ENCODE measurements at places on chromosomes 4 and X. TPM values are rescaled to one million over a fixed set of nuclear protein-coding genes. Genes with fewer than 3 reads are reported as not detected.

Gene PCDH7
- 0.07 TPM for total RNA-seq

Gene NAAA
- total RNA-seq: 23.6 TPM

Gene NIPAL1
- total RNA-seq: 0.70 TPM

Gene F8A1
- 78.6 TPM for total RNA-seq

Gene GPR82
- total RNA-seq: not detected

Gene DDX53
- total RNA-seq: not detected

Gene MTNR1A
- total RNA-seq: 0.43 TPM

Gene IRS4
- total RNA-seq: not detected

Gene SLIT2
- not detected for total RNA-seq

Gene NUP62CL
- 13.9 TPM for total RNA-seq

Gene PABPC1L2A
- total RNA-seq: not detected

Gene EMCN
- total RNA-seq: not detected

Gene DCHS2
- not detected for total RNA-seq

Gene NHSL2
- 0.22 TPM for total RNA-seq

Gene MAGEA2B
- total RNA-seq: not detected

Gene TCEANC
- total RNA-seq: 0.66 TPM

Gene ABCB7
- 16.2 TPM for total RNA-seq

Gene MAGEA12
- total RNA-seq: 0.15 TPM

All from A549 treated with Hydrocortisone at 1 μM for 4 hours (cell line).